SK-N-SH treated with all-trans-retinoic acid at 6 μM for 48 hours (cell line): ENCODE measurements at places on chromosomes 7 and 10.
A peak's percentile ranks its signal among the peaks of the same experiment; 100 is the strongest.

DNA sequence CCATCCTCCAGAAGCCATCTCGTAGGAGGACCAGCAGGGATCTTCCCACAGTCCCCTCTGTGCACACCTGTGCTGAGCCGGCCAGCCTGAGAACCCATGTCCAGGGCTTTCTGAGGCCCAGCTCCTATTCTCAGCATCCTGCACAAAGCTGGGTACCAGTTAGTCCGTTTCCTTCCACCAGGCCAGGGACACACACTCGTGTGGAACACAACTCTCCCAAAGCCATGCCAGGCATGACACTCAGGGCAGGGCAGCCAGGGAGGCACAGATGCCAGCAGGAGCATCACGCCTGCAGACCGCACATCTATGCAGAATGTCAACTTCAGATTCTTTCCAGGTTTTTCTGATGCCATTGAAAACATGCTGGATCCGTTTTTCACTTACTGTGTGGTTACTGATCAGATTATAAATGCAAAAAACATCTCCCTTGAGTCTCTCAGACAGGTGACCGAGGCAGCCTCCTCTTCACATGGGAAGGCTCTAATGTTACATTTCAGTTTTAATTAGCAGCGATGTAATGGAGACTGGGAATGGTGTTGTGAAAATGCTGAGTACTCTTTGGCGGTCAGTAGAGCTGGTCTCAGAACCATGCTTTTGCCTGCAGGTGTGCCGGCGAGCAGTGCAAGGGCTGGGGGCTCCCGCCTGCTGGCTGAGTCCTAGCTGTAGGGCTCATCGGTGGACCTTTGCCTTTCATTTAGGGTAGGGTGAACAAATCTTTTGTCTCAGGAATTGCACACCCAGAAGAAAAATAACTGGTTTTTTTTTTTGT is 3.3 kb upstream of the SUN1 start:
- no peak for ATAC-seq

- ATAC-seq, result peak; percentile 45
Observed at GRCh38 chr10:133379152-133379800, at the start of gene PAOX. TSS of gene PAOX (plus strand) at chr10:133379262. CDS start at chr10:133379317, 55 bp downstream.

GRCh38 chr10:78045237-78045636 is 11.6 kb downstream of the RPS24 start:
- no peak for ATAC-seq

DNA sequence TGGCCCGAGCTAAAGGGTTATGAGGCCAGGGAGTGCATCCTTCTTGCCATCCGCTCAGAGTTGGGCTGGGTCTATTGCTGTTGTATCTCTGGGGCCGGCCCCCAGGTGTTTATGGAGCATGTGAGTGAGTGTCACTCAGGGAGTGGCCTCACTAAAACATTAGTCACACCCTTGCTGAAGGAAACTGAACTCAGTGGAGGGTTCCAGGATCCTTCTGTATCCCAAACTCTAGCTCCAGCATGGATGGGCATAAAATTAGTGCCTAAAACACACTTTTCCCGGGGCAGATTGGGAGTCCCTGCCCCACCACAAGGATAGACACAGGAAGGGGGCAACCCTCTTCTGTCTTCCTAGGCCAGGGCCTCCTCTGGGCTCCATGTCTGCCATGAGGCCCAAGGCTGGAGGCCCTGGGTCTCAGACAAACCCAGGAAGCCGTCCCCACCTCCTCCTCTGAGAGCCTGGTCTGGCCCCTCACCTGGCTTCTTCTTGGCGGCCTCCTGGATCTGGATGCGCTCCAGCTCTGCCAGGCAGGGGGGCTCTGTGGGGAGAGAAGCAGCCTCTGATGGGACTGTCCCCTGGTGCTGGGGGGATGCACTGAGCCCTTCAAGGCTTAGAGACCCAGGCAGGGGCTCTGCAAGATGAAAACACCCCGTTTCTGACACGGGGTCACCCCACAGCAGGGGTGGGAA is 24.5 kb downstream of the SPOCK2 start:
- no peak for ATAC-seq

DNA sequence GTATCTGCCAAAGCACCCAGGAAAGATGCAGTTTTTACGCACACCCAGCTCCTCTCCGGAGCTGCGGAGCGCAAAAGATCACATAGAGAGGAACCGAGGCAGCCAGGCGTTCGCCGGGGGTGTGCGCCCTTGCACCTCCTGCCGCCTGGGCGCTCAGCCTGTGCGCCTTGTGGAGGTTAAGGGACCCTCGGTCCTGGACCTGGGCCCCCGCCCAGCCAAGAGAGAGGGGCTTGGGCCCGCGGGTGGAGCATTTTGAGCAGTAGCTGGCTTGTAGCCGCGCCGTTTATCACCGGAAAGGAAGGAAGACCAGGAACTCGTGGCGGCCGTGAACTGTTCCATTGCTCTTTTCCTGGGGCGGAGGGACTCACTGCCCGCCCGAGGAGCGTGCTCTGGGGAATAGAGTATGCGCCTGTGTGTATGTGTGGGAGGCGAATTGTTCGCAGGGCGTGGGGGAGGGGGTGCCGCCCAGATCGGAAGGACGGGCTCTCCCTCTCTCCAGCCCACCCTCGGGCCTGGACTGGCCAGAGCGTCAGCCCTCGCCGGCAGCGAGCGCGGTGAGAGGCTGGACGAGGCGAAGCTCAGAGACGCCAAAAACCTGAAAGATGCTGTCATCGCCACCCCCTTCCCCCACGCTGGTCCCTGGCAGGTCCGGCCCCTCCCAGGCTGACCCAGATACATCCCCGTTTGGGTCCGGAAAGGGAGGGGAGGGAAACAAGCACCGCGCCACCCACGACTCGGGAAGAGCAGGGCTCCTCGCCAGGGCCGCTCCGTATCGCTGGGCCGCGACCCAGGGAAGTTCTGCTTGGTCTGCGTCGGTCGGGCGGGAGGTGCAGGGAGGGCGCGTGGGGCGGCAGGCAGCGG is 1.2 kb upstream of the WNT2 start:
- ATAC-seq, result peak; percentile 69
